ENCODE measurements at places on chromosomes 1 and 21.

DNA sequence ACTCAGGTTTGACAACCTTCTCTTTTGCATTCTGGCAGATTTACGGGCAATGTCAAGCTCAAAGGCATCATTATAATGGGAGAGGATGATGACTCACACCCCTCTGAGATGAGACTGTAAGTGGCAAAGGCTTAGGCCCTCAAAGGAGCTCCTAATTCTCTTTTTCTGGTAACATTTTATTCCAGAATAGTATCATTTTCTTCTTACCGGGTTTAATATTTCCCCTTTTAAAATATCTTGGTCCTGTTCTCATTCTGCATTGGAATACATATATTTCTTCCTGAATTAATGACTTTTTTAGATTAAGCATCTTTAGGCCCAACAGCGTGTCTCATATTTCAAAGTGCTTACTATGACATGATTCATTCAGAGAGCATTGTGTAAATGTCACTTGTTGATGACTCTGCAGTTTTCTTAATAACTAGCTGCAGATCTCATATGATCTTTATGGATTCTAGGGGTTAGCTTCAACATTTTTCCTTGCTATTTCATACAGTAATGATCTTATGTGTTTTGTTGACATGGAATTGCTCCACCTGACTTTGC lies 1.7 kb downstream of the PITHD1 start:
- DNase-seq, result no peak

GRCh38 chr1:12336413-12336812 lies 106.6 kb downstream of the VPS13D start:
- DNase-seq, result no peak

GRCh38 chr1:36133484-36133883 lies 8.5 kb upstream of the COL8A2 start:
- no peak for DNase-seq

- DNase-seq, result no peak
Observed at GRCh38 chr1:239250353-239251035, 135.9 kb upstream of the CHRM3 start.

DNA sequence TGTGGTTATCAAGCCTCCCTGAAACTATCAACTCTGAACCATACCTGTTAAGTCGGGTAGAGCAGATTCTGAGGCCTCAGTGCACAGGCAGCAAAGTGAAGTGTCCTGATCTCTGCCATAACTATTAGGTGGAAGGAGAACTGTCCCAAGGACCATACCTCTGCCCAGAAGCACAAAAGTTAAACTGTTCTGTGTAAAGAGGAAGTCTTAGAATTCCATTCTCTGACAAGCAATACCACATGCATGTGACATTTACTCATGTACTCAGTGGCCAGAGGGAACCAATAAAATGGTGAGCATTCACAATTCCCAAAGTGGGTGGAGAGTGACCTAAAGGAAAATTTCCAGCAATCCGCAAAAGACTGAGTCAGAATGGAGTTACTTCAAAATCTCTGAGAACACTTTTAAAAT lies 61.0 kb downstream of the TOR3A start:
- DNase-seq, result no peak

GRCh38 chr1:233368789-233369130 lies 41.2 kb downstream of the MAP3K21 start:
- DNase-seq, result no peak

DNA sequence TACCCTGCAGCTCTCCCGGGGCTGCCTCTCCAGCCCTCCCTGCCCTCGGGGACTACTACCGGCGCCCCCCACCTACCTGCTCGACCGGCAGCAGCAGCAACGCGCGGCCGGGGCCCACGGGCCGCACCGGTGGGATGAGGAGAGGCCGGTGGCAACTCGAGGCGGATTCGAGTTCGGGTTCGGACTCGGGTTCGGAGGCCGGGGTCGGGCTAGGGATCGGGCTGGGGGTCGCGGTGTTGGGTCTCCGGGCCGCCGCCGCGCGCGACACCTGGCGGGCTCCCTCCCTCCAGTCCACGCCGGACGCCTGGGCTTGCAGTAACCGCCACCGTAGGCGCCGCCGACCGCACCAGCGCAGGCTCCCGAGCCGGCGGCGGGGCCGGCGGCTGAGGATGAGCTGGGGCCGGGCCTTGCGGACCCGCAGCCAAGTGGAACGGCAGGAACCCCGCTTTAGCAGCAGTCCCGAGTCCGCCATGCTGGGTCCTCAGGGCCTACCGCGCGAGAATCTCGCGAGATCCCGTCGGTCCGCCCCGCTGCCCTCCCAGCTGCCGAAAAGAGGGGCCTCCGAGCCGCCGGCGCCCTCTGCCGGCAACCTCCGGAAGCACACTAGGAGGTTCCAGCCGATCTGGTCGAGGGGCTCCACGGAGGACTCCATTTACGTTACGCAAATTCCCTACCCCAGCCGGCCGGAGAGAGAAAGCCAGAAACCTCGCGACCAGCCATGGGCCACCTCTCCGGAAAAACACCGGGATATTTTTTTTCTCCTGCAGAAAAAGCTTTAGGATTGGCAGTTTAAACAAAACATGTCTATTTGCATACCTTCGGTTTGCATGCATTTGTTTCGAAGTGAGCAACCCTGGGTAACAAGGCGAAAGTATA lies at the start of gene NOL9:
TSS of gene NOL9 (minus strand) at position 483 of the 876 bp plus-strand sequence. CDS start at position 472, 11 bp downstream.
- DNase-seq, result no peak
